ENCODE measurements at places on chromosomes 5 and 9.

- no peak for DNase-seq
Observed at GRCh38 chr5:116472274-116472673, 102.3 kb downstream of the SEMA6A start.

DNA sequence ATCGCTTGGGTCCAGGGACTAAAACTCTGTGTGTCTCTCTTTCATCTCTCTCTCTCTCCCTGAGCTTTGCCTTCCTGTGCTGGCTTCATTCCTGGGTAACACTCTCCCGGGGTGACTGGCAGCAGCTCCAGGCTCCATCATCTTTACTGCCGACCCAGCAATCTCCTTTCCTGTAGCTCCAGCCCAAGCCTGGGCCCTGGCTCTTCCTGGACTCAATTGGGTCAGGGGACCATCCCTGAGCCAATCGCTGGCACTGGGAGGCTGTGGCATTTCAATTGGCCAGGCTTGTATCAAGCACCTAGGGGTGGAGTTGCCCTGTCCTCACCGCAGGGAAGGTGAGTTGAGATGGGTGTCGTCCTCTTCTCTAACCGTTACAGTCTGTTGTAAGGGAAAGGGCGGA lies 31.9 kb downstream of the FAM240B start:
- DNase-seq, result no peak

- no peak for DNase-seq
Observed at GRCh38 chr9:74499111-74499601, 2.0 kb downstream of the RORB start.

- peak; percentile 3 for DNase-seq
Observed at GRCh38 chr9:108603141-108603540, 252.6 kb downstream of the ACTL7B start.

GRCh38 chr5:65423623-65424022 lies 58.1 kb downstream of the ADAMTS6 start:
- no peak for DNase-seq

- DNase-seq, result no peak
Observed at GRCh38 chr9:109806506-109807115, 26.6 kb downstream of the PALM2AKAP2 start.

GRCh38 chr5:56588636-56589480 lies 226.5 kb upstream of the MAP3K1 start:
- DNase-seq, result peak; percentile 54

DNA sequence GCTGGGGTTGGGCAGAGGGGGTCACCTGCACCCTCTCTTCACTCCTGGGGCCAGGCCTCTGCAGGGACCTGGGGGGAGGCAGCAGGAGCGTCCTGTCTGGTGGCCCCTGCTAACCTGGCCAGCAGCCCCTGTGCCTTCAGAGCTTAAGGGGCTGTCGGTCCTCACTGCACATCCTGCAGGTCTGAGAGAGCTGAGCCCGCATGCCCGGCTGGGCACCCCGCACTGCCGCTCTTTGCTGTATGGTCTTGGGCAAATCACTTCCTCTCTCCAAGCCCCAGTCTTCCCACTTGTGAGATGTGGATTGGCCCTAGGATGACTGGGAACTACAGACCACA lies 7.9 kb downstream of the FLT4 start:
- DNase-seq, result no peak

DNA sequence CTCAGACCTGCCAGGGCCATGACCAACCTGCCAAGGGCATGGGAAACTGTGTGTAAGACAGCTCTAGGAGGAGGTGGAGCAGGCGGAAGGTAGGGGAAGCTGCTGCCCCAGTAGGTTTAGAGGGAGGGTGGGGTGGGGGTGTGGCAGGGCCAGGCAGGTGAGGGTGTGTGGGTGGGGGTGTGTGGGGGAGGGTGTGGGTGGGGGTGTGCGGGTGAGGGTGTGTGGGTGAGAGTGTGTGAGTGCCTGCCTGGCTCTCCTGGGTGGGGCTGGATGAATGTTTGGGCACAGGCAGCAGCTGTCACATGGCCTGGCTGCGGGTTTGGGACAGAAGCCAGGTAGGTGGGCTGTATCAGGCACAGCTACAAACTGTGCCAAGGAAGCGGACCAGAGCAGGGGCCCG lies 8.8 kb upstream of the N4BP3 start:
- no peak for DNase-seq

GRCh38 chr5:34789021-34789531 lies 49.9 kb upstream of the TTC23L start:
- DNase-seq, result no peak
